ENCODE measurements at places on chromosomes 2 and 18.

DNA sequence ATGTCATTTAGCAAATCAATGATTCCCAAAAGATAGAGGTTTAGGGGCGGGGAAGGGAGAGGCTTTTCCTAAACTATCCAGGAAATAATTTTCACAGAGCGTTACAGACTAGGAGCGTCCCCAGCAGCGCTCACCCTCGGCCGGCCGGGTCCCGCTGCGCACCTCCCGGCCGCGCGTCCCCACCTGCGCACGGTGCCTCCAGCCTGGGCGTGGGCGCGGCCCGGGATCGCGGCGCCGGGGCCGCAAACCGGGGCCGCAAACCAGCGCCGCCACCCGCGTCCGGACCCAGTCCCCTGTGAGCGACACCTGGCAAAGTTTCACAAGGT lies 684 bp upstream of the ZCCHC2 start:
- DNase-seq, result no peak

DNA sequence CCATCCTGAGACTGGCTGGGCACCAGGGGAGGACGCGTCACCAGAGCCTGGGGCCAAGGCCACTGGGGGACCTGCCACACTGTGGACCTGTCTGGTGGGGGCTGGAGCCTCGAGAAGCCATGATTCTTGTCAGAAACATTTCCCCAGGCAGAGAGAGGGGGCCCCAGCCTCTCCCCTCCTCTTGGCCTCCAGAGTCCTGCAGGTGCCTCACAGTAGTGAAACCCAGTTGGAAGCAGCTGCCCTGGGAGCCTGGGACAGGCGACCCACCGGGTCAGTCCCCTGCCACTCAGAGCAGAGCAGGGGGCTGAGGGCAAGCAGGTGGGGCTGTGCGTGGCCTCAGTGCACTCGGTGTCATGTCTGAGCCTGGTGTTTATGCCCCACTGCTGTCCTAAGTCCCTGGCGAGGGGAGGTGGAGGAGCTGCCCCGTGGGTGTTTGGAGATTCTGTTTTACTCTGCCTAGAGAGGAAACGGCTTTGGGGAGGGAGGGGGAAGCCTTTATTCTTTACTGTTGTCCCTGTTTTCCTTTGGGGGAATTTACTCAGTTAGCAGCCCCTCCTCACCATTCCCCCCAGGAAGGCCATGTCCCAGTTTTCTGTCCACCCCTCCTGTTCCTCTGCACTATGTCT lies 7.7 kb downstream of the OXER1 start:
- DNase-seq, result no peak

DNA sequence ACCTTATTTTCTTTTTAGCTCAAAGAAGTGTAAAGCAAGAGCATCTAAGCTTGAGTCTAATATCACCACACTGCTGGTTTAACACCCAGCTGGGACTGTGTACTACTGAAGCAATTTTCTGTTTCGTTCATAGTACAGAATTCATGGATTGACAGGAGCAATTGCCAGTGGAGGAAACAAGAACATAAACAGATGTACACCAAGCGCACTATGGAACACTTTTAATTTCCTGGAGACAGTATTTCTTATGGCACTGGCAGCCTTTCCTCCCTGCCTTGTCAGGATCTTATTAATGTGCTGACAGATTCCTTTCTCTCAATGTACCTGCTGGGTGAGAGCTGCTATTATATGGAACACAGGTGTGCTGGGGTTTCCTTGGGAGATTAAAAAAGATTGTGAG lies 4.2 kb upstream of the LANCL1 start:
- no peak for DNase-seq

- DNase-seq, result no peak
These were observed 194.9 kb downstream of the LRATD1 start for GRCh38 chr2:14827226-14828023.

GRCh38 chr2:144320491-144320890 lies 199.4 kb downstream of the ZEB2 start:
- peak; percentile 52 for DNase-seq

- no peak for DNase-seq
These were observed 26.5 kb downstream of the EPAS1 start for GRCh38 chr2:46323730-46324129.

- no peak for DNase-seq
These were observed 54.1 kb upstream of the KLF7 start for GRCh38 chr2:207219676-207220501.

DNA sequence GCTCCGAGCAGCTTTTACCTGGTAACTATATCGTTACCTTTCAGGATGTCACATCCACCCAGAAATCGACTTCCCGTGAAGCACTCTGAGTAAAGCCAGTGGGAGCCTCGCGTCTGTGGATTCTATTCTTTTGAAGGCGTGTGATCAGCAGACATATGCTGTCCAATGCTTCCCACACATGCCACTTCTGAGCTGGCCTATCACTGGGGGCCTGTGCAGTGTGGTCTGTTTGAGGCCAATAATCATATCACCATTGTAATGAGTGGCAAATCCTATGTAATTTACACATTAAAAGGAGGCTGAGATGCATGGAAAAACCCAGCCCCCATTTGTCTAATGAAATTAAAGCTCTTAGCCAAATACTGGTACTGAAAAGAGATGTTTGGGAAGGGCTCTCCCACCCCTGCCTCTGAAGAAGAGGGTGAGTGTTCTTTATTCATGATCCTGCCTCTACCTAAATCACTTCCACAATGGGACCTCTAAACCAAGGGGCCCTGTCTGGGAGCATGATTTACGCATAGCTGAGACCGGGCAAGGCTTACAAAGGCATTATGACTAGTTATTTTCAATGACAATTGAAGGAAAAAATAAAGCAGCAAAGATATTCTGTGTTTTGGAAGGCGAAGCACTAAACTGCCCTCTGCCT lies 686.8 kb downstream of the ZEB2 start:
- no peak for DNase-seq

GRCh38 chr2:120525056-120526046 lies 179.4 kb downstream of the INHBB start:
- DNase-seq, result no peak

DNA sequence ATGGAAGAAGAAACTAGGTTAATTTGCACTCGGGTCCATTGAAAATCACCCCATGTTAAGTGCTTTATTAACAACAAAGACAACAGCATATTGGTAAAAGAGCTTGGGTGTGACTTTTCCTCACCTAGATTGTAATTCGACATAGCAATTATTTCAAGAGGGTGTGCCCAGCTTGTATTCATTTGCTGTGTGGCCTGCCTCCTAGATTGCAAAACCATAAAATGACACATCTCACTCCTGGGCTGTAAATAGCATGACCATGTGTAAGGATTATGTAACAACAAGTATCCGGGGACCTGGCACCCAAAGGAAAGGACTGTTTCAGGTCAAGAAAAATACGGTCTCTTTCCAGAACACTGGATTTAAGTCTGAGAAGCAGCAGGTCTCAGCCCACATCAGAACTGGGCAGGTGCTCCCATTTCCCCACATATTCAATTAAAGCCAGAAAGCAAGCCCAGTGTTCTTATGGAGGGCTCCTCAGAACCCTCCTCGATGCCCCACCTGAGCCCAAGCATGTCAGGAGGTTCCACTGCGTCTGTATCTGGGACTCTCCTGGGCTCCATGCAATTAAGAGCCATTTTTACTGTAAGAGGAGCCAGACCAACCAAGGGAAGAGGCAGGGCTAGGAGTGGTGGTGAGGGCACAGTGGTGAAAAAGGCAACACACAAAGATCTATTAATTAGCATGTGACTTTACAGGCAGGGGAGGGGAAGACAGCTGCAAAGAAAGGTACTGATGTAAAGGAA lies 39.2 kb downstream of the MREG start:
- DNase-seq, result no peak

DNA sequence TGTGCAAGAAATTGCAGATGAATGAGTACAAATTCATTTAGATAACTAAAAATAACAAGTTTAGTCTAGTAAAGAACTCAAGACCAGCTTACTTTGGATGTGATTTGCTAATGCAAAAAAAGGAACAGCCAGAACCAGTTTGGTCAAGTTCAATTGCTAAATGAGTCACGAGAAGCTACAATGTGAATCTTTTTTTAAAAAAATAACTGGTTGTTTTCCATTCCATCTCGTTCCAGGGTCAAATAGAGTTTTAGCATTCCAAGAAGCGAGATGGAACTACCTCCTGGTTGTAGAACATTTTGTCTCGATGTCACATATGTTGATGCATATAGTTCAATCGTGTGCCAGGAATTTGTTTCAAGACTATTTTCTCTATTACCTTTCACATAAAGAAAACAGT lies 65.0 kb upstream of the IKZF2 start:
- no peak for DNase-seq

DNA sequence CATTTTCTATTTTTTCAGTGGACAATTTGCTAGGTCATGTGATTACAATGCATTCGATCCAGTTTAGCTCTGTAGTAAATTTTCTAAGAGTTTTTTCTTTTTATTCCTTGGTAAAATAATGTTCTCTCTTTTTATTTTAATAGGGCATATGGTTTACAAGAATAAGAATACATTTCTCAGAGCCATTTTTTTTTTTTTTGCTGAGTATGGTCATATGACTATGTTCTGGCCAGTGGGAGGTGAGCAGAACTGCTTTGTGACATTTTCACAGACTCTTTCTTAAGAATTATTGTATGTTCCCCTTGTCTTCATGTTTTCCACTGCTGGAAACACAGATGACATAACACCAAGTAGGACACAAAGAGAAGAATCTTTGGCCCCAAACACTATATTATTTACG lies 626.6 kb upstream of the FSHR start:
- DNase-seq, result no peak
